Stimulated activated CD4-positive, alpha-beta T cell treated with anti-CD3 and anti-CD28 coated beads, Interleukin-1b, Interleukin-23, amount 100 ng/mL, for 1 hour (primary cell): ENCODE measurements at places on chromosomes 4 and X.

GRCh38 chr4:167906851-167907250 lies 185.5 kb upstream of the ANXA10 start:
- DNase-seq, result no peak

GRCh38 chr4:165793236-165793635 lies 79.8 kb upstream of the TLL1 start:
- DNase-seq, result no peak

DNA sequence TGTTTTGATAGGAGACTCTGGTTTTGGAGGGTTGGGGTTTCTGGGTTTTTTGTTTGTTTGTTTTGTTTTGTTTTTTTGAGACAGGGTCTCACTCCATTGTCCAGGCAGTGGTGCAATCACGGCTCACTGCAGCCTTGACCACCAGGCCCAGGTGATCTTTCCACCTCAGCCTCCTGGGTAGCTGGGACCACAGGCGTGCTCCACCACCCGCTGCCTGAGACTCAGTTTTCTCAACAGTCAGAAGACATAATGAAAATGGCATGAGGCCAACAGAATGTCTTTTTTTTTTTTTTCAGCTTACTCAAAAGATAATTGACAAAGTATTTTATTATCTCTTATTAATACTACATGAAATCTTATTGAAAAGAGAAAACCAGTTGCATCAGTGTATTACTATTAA lies 32.4 kb downstream of the TNIP2 start:
- no peak for DNase-seq

DNA sequence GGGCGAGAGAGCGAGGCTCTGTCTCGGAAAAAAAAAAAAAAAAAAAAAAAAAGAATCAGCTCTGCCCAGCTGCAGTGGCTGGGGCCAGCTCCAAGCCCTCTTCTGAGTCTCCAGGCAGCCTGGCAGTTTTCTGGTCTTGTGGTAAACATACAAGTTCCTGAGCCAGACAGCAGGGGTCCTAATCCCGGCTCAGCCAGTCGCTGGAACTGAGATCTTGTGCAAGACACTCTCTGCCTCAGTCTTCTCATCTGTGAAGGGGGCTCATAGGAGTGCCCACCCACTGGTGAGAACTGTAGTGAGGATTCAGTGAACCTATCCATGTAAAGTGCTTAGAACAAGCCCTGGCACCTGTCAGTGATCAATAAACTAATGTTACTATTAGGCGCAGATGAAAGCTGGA lies 41.8 kb downstream of the C4orf50 start:
- no peak for DNase-seq

DNA sequence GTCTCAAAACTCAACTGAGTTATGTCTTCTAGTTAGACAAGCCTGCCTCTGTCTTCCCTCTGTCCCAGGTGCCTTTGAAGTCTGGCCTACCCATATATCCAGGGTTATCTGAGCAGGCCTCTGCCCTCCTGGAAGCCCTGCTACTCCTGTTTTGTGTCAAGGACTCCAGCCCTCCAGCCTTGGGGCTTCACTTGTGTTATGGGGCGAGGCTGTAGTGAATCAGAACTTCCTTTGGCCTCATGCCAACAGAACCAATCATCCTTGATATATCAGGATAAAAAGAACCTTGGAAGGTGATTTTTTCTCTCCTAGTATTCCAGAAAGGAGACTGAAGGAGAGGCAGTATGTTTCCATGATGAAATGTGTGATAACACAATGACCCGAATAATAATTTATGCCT lies 8.9 kb upstream of the ADGRG4 start:
- DNase-seq, result no peak

GRCh38 chr4:99763635-99764101 lies 53.0 kb upstream of the DAPP1 start:
- no peak for DNase-seq

DNA sequence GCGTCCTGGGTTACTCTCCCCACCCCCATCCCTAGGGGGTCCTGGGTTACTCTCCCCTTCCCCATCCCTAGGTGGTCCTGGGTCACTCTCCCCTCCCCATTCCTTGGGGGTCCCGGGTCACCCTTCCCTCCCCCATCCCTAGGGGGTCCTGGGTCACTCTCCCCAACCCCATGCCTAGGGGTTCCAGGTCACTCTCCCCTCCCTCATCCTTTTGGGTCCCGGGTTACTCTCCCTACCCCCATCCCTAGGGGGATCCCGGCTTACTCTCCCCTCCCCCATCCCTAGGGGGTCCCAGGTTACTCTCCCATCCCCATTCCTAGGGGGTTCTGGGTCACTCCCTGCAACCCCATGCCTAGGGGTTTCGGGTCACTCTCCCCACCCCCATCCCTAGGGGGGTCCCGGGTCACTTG lies 1.5 kb downstream of the ASMTL start:
- no peak for DNase-seq

DNA sequence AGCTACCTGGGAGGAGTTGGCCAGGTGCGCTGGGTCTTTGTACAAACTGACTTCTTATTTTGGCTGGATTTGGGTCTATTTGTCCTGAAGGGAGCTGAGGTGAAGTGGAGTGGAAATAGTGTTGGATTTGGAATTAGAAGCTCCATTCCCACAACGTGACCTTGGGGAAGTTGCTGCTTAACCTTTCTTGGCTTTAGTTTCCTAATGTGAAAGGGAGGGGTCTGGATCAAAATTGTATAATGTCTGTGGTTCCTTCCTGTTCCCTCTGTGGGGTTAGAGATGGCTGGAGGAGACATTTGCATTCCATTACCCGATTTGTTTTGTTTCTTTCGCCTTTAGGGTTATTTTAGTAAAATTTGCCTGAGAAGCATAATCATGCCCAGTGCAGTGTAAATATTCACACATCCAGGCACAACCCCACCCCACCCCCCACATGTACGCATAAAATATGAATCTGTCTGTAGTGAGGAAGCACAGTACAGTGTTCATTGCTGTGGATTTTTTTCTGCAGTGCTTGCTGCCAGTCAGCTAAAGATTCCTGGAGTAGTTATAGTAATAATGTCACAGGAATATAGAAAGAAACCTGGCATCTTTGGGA lies 21.5 kb downstream of the JADE1 start:
- DNase-seq, result no peak

DNA sequence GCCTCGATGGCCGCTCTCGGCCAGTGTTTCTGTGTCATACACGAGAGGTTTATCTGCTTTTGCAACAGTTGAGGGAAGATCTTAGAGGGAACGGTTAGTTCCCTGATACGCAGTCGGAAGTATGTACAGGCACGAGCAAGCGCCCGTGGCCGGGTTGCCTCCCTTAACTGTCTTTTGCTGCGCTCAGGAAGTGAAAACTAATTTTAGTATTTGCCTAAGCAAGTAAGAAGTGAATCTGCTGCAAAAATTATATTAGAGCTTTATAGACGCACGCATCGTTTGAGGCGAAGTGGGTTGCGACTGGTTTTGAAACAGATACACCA lies 695 bp downstream of the MTM1 start:
- no peak for DNase-seq

DNA sequence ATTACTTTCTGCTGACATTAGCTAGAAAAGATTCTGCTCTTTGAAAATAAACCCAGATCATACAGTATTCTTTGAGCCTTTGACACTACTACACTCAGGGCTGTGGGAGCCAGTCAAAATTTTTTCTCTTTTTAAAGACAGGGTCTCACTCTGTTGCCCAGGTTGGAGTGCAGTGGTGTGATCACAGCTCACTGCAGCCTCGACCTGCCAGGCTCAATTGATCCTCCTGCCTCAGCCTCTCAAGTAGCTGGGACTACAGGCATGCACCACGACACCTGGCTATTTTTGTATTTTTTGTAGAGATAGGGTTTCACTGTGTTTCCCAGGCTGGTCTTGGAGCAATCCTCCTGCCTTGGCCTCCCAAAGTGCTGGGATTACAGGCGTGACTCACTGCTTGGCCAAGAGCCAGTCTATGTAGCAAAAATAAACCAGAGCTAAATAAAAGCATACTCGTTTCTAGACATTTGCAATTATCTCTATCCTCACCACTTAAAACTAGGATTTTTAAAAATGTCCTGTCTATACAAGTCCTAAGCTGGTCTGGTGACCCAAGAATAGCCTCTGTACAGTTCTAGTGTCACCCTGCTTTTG lies 43.2 kb downstream of the AKAP4 start:
- no peak for DNase-seq
